Stimulated activated CD8-positive, alpha-beta memory T cell treated with anti-CD3 and anti-CD28 coated beads, Interleukin-12 subunit alpha, Interleukin-12 subunit beta, amount 100 ng/mL, for 4 hours (primary cell): ENCODE measurements at places on chromosomes 4 and X.

GRCh38 chr4:26290321-26290720, 30.5 kb upstream of the RBPJ start:
- no peak for DNase-seq

GRCh38 chrX:23838953-23839352, 56.0 kb downstream of the SAT1 start:
- no peak for DNase-seq

GRCh38 chrX:65406532-65406931, 128.1 kb downstream of the LAS1L start:
- DNase-seq, result no peak

DNA sequence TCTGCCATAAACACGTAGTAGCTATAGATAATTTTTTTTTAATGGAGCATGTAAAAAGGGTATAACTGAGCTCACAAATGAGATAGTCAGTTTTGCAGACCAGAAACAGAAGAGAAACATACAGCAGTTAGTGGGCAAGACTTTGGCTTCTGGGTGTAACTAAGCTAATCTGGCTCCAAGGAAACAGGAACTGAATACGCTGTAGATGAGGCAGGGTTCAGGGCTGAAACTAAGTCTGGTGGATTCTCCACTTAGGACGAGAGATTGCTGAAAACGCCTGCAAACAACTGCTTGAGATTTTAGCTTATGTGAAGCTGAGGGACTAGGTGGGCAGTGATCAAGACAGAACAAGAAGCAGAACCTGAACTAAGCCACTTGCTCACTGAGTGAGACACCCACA, 91.7 kb downstream of the SMIM20 start:
- DNase-seq, result no peak

GRCh38 chr4:148061141-148061481, 329.2 kb downstream of the ARHGAP10 start:
- DNase-seq, result no peak

GRCh38 chrX:38664285-38664684, 102.9 kb downstream of the TSPAN7 start:
- DNase-seq, result no peak

- DNase-seq, result no peak
Observed at GRCh38 chr4:152523731-152524130, 12.2 kb downstream of the FBXW7 start.

GRCh38 chr4:69584135-69584534, 55.3 kb downstream of the UGT2A2 start:
- DNase-seq, result no peak

DNA sequence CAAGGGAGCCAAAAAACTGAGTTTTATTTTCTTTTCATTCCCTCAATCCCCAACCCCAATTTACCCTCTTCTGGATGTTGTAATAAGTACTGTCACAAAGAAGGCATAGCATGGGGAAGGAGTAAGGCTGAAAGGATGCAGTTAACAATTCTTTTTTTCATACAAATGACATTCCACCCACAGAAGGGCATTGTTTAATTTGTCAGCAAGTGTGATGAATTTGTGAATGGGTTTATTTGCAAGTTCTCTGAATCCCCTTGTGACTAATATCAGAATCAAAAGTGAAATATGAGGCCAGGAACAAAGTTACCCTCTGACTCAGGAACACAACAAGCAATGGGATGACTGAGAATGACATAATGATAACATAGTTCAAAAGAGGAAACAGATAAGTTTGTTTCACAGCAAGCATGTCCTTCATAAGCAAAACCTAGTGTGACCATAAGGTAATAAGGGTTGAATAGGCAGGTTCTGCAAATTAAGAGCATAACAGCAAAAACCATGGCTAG, 2.1 kb downstream of the GEMIN8 start:
- DNase-seq, result no peak

GRCh38 chrX:99909946-99910345, 500.1 kb downstream of the PCDH19 start:
- DNase-seq, result no peak

DNA sequence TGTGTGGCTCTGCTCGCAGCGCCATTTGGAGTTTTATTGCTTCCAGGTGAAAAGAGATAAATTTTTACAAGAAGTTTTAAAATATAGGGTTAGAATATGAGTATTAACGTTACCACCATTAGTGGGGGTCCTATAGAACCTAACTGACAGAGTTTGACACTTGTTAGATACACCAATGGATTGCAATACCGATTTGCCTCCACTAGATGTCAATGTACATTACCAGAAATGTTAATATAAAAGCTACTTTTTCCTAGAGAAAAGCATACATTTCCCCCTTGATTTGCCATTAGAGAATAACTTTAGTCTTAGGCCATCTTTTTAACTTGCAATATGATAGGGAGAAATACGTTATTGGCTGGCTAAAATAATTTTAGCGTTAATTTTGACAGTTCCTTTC, 108.4 kb downstream of the LINC00632 start:
- no peak for DNase-seq

GRCh38 chr4:100954046-100954445, 393.3 kb downstream of the PPP3CA start:
- DNase-seq, result no peak

DNA sequence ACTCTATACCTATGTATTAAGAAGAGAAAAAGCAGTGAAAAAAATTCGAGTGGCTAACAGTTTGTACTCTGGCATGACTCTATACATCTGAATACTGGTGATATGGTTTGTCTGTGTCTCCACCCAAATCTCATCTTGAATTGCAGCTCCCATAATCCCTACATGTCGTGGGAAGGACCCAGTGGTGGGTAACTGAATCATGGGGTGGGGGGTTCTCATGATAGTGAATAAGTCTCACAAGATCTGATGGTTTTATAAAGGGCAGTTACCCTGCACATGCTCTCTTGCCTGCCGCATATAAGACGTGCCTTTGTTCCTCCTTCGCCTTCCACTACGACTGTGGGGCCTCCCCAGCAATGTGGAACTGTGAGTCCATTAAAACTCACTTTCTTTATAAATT, 70.4 kb downstream of the LRBA start:
- no peak for DNase-seq

GRCh38 chr4:4780729-4781244, 78.7 kb upstream of the MSX1 start:
- DNase-seq, result no peak

DNA sequence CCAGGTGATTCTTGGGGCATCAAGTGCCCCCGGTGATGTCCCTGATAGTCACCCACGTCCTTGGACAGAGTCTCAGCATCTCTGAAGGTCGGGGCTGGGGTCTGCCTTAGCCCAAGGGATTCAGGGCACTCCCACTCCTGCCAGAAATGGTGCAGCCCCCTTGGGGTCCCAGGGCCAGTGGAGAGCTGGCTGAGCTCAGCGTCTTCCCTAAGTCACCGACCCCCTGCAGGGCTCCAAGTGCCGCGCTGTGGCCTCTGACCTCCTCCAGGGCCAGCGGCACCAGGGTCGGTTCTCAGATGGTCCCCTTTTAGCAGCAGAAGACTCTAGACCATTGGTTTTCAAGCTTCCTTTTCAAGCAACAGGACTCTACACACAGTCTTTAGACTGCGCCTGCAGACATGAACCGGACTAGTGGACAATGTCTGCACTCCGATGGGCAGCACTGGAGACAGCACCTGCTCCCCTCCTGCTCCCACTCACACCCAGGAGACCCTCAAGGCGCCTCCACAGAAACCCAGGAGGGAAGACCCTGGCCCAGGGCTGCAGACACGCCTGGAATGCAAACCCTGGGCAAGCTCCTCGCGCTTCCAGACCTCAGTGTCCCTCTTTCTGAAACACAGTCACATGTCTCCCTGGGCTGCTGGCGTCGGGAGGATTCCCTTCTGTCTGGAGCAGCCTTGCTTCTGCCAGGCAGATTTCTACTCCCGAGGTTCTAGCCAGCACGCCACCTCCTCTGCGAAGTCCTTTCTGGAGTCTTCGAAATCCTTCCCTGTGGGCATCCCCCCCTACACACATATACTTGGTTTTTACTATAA, 53.9 kb downstream of the ABLIM2 start:
- no peak for DNase-seq

DNA sequence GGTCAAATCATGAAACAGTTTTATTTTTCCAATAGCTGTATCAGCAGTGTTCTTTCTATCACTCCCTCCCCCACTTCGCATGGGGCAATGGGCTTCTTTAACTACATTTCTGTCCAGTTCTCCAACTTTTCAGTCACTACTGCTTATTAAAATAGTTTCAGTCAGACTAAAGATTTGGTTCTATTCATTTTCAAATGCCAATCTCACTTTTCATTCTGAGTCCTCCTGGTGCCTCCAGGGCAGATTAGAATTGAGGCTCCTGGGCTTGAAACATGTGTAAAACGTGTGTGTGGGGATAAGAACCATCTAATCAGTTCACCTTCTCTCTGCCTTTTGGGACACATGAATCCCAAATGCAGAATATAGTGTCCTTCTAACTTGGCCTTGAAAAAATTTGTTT, 3.5 kb upstream of the BEX3 start:
- no peak for DNase-seq

- DNase-seq, result no peak
Observed at GRCh38 chr4:16952462-16952871, 54.0 kb upstream of the LDB2 start.

GRCh38 chr4:150982557-150983233, 32.4 kb downstream of the LRBA start:
- no peak for DNase-seq

DNA sequence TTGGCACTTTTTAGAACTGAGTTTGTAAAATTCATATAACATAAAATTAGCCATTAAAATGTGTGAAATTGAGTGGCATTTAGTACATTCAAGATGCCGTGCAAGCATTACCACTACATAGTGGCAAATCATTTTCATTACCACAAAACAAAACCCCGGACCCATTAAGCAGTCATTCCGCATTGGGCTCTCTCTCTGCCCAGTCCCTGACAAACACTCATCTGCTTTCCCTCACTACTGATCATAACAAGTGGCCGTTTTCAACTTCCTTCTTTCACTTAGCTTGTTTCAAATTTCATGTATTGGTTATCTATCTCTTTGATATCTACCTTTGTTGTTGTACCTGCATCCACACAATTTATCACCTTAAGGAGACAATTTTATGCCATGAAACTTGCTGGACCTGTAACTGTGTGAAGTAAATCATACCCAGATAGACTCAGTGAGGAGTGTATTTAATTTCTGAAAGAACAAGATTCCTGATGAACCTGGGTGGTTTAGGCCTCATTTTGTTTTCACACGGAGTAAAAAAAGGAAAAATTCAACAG, 202.1 kb downstream of the OR13H1 start:
- DNase-seq, result no peak

GRCh38 chr4:150464523-150464922, 117.4 kb upstream of the MAB21L2 start:
- DNase-seq, result no peak

GRCh38 chr4:86256086-86256485, 103.8 kb downstream of the MAPK10 start:
- no peak for DNase-seq

GRCh38 chr4:28350485-28350884, 1489.8 kb downstream of the STIM2 start:
- DNase-seq, result no peak

- DNase-seq, result no peak
Observed at GRCh38 chr4:92501456-92501855, 197.7 kb downstream of the GRID2 start.

DNA sequence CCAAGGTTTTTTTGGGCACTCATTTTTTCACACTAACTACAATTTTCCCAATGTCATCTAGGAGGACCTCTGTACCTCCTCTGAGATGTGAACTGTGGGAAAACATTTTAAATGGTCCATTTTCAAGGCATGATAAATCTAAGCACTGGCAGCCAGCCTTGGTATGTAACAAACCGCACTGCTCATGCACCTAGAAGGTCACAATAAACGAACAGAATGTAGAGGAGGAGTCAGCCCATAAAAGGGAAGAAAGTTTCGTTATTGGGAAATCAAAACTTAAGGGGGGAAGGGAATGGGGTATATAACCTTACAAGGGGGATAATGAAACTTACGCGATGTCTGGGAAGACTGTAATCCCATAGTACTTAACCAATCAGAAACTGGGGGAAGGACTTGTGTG, 16.4 kb downstream of the COX18 start:
- no peak for DNase-seq

- no peak for DNase-seq
Observed at GRCh38 chrX:154056770-154057241, 37.1 kb upstream of the IRAK1 start.

- DNase-seq, result no peak
Observed at GRCh38 chr4:181517491-181517890, 725.7 kb upstream of the TENM3 start.

- DNase-seq, result no peak
Observed at GRCh38 chr4:6803246-6803645, 20.7 kb downstream of the KIAA0232 start.

GRCh38 chr4:153480704-153481103, 14.5 kb downstream of the TMEM131L start:
- DNase-seq, result no peak

- DNase-seq, result no peak
Observed at GRCh38 chrX:78708262-78708661, 39.3 kb upstream of the LPAR4 start.

- no peak for DNase-seq
Observed at GRCh38 chrX:46670316-46670715, 88.6 kb downstream of the SLC9A7 start.

GRCh38 chr4:7239844-7240243, 47.5 kb downstream of the SORCS2 start:
- no peak for DNase-seq

DNA sequence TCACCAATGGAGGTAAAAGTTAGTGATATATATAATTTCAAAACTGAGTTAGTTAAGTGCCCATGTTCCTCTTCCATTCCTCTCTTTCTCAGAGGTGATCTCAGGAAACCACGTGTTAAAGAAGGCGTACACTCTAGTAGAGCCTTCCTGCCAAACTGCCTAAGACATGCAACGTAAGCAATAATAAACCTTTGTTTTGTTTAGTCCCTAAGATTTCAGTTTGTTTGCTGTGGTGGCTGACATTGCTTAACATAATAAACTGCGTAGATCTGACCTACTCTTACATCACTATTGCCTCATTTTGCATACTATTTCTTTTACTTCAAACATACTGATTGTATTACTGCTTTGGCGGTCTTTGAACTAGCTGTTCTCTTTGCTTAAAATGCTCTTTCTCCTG, 99.2 kb downstream of the JADE1 start:
- DNase-seq, result no peak

- no peak for DNase-seq
Observed at GRCh38 chrX:68419975-68420374, 13.3 kb downstream of the OPHN1 start.

DNA sequence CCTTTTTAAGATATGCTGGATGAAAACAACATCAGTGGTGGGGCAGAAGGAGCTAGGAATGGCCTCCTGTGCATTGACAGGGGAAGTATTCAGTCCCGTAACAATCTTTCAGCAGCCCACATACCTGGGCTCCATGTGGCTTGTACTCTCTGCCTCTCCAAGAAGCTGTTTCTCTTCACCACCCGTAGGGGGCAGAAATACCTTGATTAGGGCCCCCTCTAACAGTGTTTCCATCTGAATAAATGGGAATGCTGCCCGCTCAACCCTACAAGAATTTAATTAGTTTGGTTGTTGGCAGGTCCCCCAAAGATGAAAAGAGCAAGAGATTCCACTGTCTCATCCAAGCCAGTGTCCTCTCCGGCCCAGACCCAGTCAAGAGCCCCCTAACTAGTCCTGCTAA, 155.2 kb downstream of the SMIM20 start:
- no peak for DNase-seq

- DNase-seq, result no peak
Observed at GRCh38 chr4:103012551-103012950, 7.0 kb downstream of the SLC9B1 start.
